NCI-H1417 (cell line): ENCODE measurements at places on chromosomes 12 and 14.

- DNase-seq: no peak
Measured at GRCh38 chr12:40602562-40602961, 89.7 kb upstream of the CNTN1 start.

- no peak for DNase-seq
Measured at GRCh38 chr12:11707535-11707934, 58.1 kb downstream of the ETV6 start.

- DNase-seq: no peak
Measured at GRCh38 chr12:76422543-76423438, 74.6 kb upstream of the BBS10 start.

DNA sequence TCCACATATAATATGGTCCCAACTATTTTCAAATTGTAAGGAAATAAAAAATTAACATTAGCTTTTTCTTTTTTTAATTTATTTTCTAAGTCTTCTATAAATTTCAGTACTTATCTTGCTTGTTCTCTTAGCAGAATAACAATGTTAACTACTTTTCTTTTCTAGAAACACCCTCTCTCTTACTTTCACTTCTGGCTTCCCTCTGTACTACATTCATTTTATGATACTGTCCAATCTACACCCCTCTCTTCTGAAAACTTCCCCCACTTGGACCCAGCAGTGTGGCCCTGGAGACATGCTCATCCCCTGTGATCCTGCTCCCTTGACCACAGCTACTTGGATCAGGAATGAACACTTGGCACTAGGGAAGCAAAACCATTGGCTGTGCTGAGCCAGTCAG, 15.7 kb downstream of the SGPP1 start:
- DNase-seq: no peak

- DNase-seq: no peak
Measured at GRCh38 chr12:128078301-128078971, 188.5 kb upstream of the TMEM132C start.

- DNase-seq: peak; percentile 19
Measured at GRCh38 chr14:25006961-25007795, 42.8 kb downstream of the STXBP6 start.

GRCh38 chr12:64400041-64400440, 4.2 kb upstream of the XPOT start:
- no peak for DNase-seq

DNA sequence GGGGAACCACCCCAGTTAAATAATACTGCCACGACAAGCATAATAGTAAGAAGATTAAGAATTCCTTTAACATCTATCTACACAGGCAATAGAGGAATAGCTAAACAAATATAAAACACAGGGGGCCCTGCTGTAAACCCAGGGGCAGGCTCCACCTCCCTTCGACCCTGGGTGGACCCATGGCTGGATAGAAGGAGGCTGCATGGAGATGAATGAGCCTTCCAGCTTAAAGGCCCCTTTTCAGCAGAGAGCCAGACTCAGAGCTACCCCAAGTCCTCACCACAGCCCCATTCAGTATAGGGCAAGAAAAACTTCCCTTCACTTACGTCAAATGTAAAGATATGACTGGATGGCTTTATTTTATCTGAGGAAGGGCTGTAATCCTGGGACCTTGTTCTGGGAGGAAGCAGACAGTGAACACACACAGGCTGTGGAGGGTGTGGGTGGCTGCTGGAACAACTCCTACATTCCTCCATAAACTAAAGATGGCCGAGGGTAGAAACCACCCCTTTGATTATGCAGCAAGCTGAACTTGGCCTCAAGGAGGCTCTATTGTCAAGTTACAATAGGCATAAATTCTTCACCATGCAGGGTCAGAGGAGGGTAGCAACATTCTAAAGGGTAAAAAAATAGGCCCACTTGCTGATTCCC, 30.4 kb downstream of the NUAK1 start:
- DNase-seq: no peak

- no peak for DNase-seq
Measured at GRCh38 chr14:64363265-64363846, 24.8 kb upstream of the MTHFD1 start.

- DNase-seq: no peak
Measured at GRCh38 chr14:96960598-96961116, 163.5 kb downstream of the VRK1 start.

DNA sequence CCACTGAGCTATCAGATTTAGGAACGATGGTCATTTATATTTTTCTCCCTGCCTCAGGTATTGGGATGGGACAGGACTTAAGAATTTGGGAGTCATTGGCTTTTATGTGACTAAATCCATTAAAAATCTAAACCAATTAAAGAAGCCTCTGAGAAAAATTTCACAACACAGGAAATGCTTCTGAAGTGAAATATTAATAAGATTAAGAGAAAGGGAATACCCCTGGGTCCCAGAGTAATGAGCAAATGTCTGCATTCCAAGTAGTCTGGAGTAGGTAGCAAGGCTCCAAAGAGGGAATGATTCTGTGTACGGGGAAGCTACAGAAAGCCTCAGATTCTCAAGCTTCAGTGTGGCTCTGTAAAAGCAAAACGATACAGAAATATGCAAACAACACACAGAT, 707 bp upstream of the MED6 start:
- no peak for DNase-seq

DNA sequence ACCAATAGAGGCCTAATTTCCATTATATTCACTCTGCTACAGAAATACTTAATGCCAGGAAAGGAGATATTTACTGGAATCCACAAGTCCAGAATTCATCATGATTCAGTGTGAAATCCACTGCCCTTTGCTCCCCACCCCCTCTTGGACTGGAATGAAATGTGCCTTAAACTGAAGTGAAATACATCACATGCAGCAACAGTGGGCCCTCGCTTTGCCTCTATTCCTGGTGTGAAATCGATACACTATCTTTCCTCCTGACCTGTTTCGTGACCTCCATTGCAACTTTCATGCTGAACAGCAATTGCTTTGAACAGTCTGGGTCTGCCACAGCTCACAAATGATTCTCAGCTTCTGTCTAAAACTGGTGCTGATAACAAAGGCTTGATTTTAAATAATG, 100.6 kb downstream of the NPAS3 start:
- DNase-seq: no peak

- no peak for DNase-seq
Measured at GRCh38 chr14:101004176-101004575, 100.7 kb upstream of the RTL1 start.

- no peak for DNase-seq
Measured at GRCh38 chr12:116241157-116241759, 36.2 kb downstream of the MED13L start.

DNA sequence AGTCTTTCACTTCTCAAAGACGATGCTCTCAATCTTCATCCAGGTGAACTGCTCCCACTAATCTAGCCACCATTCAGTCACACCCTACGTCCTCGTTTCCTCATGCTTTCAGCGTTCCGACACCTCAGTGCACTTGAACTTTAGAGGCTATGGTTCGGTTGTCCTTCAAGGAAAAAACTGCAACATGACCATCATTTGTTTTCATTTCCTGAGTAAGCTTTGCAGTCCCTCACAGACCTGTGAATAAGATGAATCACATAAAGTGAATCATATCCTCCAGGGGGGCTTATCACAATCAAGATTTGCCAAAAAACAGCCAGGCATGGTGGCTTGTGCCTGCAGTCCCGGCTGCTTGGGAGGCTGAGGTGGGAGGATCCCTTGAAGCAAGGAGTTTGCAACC, 80.2 kb downstream of the TMCC3 start:
- no peak for DNase-seq
